Thoracic aorta (tissue), 2 donors: ENCODE measurements at places on chromosomes 3 and 15.

DNA sequence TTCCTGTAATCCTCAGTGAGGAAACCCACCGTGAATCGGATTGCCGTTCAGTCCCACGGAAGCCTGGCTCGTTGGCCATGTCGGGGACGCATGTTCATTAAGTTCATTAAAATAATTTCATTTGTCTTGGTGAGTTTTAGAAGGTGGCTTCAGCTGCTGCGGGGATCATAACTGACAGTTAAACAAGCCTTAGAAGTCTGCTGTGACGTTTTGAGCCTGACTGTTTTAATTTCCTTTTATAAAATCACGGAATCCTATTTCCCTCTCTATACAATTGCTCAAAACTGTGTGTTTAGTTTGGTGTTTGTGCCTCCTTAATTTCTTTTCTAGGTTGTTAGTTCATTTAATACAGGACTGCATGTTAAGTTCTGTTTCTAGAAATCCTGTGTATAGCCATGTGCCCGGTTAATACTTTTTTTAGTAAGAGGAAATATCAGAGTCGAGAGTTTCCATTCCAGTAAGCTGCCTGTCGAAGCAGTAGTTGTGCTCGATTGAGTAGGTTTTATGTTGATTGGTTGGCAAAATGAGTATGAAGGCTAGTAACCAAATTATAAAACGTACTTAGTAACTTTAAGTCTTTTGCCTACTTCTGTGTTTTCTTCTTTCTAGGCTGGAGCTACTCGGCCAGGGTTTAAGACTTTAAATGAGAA is 705 bp downstream of the NIPA2 start:
- no peaks in the 10 kb centered on the region for H3K36me3 ChIP-seq
- H3K27me3 ChIP-seq, result no peaks in the 10 kb centered on the region
- H3K4me3 ChIP-seq, result peak overlapping the region; percentile 85
- no peak for DNase-seq

GRCh38 chr3:71510510-71510909 is 73.0 kb downstream of the FOXP1 start:
- peaks cover 13% of the 10 kb centered on the region for H3K4me1 ChIP-seq
- H3K4me3 ChIP-seq, result peak overlapping the region; percentile 14
- DNase-seq, result no peak
- H3K27me3 ChIP-seq, result no peaks in the 10 kb centered on the region
- H3K27ac ChIP-seq, result peak overlapping the region; percentile 64

GRCh38 chr3:126971891-126972351 is 11.0 kb upstream of the PLXNA1 start:
- peak; percentile 41 for DNase-seq
- H3K4me3 ChIP-seq, result no peak overlapping the region

DNA sequence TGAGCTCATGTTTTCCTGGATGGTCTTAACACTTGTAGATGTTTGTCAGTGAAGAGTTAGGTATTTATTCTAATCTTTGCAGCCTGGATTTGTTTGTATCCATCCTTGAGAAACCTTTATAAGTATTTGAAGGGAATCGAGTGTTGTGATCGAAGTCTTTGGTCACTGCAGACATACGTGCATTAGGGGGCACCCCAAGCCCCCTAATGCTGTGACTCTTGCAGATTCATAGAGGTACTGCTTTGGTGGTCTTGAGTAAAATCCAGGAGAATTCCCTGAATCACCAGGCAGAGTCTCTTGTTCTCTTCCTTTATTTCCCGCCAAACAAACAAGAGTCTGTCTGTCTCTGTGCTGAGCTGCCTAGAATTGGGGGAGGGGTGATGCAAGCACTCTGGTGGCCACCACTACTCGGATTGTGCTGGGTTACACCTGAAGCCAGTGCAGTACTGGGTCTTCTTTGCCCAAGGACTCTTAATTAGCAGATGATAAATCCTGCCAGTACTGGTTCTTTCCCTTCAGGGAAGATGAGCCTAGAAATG is 170.5 kb upstream of the POU1F1 start:
- no peaks in the 10 kb centered on the region for H3K36me3 ChIP-seq
- H3K27me3 ChIP-seq, result no peaks in the 10 kb centered on the region
- H3K4me1 ChIP-seq, result no peaks in the 10 kb centered on the region

DNA sequence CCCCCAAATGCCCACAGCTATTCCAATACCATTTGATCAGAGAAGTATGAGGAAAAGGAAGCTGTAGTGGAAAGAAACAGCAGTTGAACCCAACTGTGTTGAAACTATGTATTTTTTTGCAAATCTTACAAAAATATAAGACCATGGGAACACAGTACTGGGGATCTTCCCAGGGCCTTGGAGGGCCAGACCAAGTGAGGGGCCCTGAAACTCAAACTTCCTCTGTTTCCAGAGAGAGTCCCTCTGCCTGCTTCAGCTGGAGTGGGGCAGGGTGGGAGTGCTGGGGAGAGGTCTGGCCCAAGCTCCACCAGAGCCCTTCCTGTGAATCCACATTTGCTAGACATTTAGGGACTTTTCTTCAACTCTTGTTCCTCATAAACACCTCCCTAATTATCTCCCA is 263.9 kb downstream of the CHST2 start:
- H3K4me1 ChIP-seq, result no peaks in the 10 kb centered on the region
- DNase-seq, result no peak
- H3K4me3 ChIP-seq, result no peak overlapping the region
- H3K27me3 ChIP-seq, result no peaks in the 10 kb centered on the region
- H3K36me3 ChIP-seq, result no peaks in the 10 kb centered on the region
